Upper lobe of right lung (tissue), 1 donor: ENCODE measurements at places on chromosomes 7 and 10. TPM values are rescaled to one million over a fixed set of nuclear protein-coding genes. Genes with fewer than 3 reads are reported as not detected.

DNA sequence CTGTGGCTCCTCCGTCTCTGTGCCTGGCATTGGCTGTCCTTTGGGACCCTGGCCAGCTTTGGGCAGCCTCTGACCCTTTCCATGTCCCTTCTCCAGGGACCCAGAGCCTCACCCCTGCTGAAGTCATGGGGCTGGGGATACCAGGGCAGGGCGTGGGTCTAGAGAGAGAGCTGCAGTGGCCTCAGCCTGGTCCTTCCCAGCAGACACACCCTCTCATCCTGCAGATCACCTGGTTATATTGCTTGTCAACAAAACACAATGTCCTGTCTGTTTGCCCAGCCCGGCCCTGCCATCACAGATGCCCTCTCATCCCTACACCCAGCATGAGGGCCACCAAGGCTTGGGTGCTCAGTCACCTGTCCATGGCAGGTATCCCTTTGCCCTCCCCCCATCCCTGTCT lies 1.8 kb downstream of the MUC17 start:
- no peak for DNase-seq

DNA sequence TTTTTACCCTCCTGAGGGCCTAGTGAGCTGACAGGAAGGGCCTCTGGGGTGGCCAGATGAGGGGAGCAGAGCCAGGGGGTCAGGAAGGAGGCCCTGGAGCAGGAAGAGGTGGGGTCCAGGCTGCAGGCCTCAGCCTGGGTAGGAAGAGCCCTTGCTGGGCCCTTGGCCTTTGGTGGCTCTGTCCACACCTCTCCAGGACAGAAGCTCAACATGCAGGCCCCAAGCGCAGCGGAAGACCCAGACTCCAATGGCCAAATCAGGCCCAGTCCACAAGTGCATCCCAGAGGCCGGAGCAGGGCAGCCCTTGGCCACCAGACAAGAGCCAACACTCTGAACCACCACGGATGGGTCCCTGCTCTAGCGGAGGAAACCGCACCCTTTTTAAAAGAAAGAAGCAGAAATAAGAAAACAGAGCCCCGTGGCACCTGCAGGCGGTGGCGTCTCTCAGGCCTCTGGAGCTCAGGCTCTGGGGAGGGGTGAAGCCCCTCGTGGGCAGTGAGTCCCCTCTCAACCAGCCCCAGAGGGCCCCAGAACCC lies 52.8 kb downstream of the FOXL3 start:
- DNase-seq: no peak

- no peak for DNase-seq
These were observed 19.8 kb downstream of the HKDC1 start for GRCh38 chr10:69239816-69240434.

- DNase-seq: no peak
These were observed 112.2 kb downstream of the EXOC4 start for GRCh38 chr7:133364959-133365690.

GRCh38 chr7:26514633-26515032 lies 223.0 kb downstream of the SNX10 start:
- no peak for DNase-seq

DNA sequence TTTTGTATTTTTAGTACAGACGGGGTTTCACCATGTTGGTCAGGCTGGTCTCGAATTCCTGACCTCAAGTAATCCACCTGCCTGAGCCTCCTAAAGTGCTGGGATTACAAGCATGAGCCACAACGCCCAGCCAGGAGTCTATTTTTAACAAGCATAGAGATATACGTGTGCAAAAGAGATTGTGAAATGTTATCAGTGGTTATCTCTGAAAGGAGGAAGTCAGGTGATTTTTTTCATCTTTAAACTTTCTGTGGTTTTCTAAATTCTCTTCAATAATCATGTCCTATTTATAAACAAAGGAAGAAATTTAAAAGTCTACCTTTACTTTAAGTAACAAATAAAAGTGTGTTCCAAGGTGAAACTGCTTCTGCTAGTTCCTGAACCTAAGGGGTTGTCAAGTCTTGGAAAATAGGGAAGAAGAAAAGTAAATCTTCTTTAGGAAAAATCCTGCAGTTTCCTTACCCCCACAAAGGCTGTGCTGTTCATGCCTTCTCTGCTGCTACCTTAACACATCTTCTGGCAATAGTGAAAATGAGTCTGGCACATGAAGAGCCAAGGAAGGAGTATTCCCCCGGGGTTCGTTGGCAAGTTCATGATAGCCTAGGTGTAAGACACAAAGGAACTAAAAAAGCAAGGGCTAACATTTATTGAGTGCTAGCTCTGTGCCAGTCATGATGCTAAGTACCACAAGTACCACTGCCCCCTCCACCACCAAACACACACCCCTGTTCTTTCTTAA lies 51.1 kb downstream of the CYP26A1 start:
- DNase-seq: no peak

- DNase-seq: no peak
These were observed 37.2 kb upstream of the EPC1 start for GRCh38 chr10:32384171-32384570.

- DNase-seq: no peak
These were observed 675 bp upstream of the ATE1 start for GRCh38 chr10:121928528-121928884.

- DNase-seq: no peak
These were observed 256.8 kb downstream of the KCND2 start for GRCh38 chr7:120529736-120530135.

DNA sequence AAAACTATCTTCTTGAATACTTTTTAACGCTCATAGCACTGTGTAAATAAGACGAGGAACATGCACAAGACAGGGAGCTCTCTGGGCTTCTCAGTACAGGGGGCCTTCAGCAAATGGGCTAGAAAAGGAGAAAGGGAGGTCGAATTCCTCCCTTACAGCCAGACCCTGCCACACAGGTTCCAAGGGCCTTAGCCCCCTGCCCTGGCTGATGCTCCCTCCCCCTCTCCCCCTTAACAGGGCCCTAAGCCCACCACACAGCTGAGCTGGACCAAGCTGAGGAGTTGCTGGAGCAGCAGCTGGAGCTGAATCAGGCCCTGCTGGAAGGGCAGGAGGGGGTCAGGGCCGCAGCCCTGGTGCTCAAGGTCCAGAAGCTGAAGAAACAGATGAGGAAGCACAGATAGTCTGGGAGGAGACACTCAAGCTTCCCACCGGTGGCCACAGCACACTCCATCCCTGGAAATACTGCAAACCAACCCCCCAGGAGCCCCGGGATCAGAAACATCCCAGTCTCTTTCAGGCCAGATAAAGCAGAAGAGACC lies 153.9 kb downstream of the SNX13 start:
- DNase-seq: peak; percentile 48

DNA sequence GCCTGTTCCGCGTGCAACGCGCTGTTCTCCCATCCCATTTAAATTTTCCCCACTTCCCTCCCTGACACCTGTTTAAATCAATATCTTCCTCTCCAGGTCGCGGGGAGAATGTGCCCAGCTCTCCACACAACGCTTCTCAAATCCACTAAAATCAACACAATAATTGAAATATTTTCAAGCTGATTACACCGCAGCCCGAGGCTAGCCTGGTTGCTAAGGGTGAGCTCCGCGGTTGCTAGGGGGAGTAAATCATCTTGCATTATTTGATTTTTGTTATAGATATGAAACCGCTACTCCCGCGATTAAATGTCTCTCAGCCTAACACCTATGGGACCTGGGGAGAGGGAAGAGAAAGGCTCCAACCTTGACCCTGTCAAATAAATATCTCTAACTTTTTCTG lies 36.2 kb downstream of the UNCX start:
- no peak for DNase-seq

Gene FAS
- total RNA-seq: 41.2 TPM

Gene C1GALT1
- 33.9 TPM for total RNA-seq

Gene TMEM254
- 17.6 TPM for total RNA-seq

Gene CCL24
- 4.8 TPM for total RNA-seq

Gene MALSU1
- 42.2 TPM for total RNA-seq

Gene SLC16A9
- 1.8 TPM for total RNA-seq

Gene SHOC2
- 58.4 TPM for total RNA-seq

Gene ATG9B
- total RNA-seq: 0.17 TPM

Gene NODAL
- total RNA-seq: not detected
